Fibroblast of skin of left biceps (primary cell): ENCODE measurements at places on chromosomes 11 and 22.

- DNase-seq: no peak
Observed at GRCh38 chr11:18727479-18728236, 1.7 kb upstream of the IGSF22 start.

DNA sequence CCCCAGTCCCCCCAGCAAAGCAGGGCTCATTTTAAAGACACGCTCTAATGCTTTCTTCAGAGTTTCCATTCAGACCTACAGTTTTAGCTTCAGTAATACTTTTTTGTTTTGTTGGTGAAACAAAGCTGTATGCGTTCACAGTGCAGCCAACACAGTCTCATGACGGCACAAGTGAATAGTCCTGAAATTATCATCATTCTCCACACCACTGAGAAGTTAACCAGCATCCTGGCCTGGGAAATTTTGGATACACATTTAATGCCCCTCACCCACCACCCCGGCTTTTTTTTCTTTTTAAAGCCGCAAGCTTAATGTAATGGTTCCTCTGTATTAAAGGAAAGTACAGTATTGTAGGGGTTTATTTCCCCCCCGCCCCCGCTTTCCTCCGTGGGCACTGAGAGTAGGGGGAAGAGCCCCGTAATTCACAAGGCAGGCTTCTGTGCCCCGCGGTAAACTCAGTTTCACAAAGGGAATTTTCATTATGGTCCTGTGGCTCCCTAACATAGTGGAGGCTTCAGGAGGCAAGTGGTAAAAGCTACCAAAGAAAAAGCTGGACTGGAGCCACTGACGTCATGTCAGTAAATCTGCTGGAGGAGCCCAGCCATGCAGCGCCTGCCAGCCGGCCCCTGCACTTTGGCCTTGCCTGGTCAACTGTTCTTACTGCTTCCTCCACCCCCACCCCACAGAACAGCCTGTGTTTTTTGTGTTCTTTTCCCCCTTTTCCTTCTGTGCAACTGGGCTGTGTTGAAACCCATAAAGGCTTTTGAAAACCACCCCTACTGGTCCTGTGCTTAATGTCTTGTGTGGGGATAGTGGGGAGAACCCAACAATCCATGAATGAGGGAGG, 18.2 kb downstream of the TEAD1 start:
- DNase-seq: peak; percentile 54

DNA sequence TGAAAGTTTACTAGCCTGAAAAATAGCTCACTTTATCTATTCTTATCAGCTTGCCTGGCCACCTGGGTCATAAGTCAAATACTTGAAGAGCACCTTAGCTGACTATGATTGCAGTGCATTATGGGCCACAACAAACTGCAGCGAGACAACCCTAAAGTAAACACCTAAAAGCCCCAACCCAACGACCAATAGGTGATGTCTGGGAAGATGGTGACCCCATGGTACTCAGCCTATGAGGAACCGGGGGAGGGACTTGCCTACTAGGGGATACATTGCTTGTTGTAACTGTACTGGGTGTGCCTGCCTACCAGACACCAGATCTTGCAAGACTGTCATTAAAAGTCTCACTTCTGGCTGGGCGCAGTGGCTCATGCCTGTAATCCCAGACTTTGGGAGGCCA, 35.6 kb upstream of the APOBEC3A start:
- DNase-seq: no peak

DNA sequence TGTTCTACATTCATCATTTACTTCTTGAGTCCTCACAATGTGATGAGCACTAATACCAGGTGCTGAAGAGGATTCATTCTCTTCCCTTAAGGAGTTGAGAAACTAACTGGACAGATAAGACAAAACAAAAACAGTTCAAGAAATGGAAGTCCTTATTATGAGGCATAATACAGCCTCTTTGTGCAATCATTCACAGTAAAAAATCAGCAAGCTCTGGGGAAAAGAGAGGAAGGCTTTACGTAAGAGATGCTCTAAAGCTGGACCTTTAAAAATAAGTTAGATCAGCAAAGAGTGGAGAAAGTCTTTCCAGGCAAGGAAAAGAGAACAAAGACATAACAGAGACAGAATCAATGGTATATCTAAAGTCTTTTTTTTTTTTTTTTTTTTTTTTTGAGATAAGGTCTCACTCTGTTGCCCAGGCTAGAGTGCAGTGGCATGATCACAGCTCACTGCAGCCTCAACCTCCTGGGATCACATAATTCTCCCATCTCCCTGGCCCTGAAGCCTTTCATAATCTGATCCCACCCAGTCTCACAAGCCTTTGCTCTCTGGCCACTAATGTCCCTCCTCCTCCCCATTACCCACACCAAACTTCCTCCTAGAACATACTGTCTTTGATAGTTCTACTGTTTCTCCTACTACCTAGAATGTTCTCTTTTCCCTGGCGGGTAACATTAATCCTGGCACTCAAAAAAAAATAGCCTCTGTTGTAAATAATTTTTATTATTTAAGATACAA, 40.9 kb downstream of the MRTFA start:
- no peak for DNase-seq

- no peak for DNase-seq
Observed at GRCh38 chr11:107567739-107568335, 2.3 kb upstream of the ALKBH8 start.

DNA sequence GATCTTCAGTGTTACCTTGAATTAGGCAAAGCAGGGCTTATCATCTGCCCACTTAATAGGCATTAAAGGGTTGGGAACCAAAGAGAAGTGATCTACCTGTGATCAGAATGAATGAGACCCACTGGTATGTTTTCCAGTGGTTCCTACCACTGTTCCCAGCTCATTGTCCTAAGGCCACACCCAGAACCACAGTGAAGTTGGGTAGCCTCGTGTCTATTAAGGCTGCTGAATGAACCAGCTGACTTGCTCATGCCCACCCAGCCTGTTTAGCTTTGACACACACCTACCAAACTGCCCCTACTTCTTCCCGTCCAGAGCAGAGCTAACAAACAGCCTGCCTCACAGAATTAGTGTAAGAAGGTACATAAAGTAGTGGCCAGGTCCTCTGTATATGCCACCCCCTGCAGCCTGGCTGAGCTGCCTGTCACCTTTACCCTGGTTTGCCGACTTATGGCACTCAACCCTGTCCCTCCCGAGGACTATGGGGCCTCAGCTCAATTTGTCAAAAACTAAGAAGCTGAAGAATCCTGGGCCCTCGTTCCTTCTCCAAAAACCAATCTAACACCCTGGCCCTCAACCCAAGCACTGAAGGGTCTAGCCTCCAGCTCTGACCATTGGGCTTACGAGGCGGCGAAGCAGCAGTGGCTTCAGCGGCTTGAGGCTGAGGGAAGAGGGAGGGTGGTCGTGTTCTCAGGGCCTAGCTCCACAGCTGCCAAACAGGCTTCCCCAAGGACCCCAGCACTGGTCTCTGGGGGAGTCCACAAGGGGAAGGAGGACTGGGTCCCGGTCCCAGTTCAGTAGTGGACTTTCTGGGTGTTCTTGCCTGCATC, 9.8 kb downstream of the UCP2 start:
- DNase-seq: no peak

DNA sequence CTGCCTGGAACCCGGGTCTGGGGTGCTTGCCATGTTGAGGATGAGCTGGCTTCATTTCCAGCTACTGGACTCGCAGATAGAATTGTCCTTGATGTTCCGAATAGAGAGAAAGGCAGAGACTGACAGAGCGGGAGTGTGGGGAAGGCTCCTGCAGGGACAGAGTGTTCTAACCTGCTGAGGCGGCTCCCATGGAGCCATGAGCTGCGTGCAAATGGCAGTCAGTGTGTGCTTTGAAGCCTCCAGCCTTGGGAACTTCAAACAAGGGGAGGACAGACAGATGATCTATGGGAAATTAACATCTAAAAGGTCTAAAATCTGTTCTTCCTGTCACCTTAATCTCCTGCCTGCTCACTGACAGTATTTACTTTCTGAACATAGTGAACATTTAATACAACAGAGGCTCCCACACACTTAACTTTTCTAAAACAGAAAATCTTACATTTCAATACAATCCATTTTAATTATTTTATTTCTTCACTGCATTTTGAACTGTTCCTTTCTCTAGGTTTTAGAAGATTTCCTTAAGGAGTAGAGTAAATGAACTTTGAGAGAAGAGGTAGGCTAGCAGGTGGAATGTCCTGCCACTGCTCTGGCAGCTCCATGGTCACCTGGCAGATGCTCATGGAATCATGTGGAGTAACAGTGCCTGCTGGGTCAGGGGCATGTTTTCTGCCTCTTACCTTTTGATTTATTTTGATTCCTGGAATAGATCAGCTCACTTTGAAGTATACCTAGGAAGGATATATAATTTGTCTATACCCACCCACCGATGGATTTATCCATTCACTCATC, 481.7 kb downstream of the NTM start:
- no peak for DNase-seq

- no peak for DNase-seq
Observed at GRCh38 chr22:48952256-48953102, 875.2 kb downstream of the BRD1 start.

- no peak for DNase-seq
Observed at GRCh38 chr22:23178512-23179254, 1.6 kb upstream of the BCR start.

DNA sequence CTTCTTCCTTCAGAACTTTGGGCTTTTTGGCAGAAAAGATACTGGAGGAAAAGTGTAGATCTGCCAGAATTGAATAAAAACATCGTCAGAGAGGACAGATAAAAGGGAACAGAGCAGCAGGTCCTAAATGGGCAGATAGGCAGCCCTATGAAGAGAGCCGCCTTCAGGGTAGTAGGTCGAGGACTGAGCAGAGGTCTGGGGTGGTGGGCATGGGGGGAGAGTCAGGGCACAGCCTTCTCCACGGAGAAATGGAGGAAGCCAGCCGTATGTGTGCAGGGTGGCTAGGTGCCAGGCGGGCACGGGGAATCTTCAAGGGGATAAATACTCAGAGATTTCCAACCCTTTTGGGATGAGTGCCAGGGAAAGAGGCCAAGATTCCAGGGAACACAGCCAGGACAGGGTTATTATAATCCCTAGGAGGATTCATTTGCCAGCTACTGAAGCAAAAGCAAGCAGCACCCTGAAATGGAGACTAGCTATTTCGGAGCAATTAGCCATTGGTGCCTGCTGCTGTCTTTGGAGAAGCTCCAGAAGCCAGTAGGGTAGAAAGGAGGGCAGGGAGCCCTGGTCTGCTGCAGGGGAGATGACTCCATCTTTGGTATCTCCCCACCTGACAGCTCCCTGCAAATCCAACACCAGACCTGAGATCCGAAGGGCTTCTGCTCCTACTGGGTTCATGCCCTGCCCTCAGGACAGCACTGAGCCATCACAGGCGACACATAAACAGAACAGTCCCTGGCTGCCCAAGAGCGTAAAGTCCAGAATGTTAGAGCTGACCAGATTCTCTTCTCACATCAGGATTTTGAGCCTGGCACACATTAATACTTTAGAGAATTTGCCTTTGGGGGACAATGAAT, 174.5 kb upstream of the NTM start:
- peak; percentile 20 for DNase-seq

DNA sequence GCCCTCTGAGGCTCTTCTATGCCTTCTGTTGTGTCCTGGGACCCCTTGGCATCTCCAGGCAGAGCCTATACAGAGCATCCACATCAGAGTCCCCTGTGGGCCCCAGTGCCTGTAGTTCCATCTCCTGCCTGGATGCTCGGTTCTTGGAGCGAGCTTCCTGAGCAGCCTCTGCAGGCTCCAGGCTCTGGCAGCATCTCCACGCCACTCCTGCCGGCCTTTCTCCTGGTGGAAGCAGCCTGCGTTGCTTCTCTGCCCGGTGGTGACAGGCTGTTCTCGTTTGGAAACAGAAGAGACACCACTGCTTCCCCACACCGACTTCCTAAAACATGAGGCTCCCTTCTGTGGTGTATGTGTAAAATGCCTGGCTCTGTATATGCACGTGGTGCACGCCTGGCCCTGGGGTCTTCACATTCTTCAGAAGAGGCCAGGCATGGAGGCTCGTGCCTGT, 52.8 kb downstream of the BCR start:
- no peak for DNase-seq

- DNase-seq: no peak
Observed at GRCh38 chr22:43477966-43478365, 66.2 kb downstream of the MPPED1 start.

GRCh38 chr11:68935066-68935465, 31.4 kb downstream of the IGHMBP2 start:
- no peak for DNase-seq

- no peak for DNase-seq
Observed at GRCh38 chr11:21710809-21711208, 482.1 kb upstream of the ANO5 start.

GRCh38 chr22:17941471-17942406, 82.6 kb downstream of the MICAL3 start:
- no peak for DNase-seq

DNA sequence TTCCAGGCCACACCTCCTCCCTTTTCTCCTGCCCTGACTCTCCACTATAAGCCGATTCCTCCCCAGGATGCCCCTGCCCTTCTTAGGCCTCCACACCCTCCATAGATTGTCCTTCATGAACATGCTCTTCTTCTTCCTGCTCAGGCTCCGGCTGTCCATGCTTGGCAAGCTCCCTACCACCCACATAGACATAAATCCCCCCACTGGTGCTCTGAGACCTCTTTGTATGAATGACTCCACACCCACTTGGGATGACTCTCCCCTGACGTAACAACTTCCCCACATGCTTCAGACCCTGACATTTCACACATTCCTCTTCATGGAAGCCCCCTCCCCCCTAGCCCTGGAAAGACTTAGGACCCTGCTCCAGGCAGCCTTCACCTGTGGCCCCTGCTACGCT, 542.5 kb upstream of the LARGE1 start:
- DNase-seq: no peak

- no peak for DNase-seq
Observed at GRCh38 chr11:48054994-48055291, 74.6 kb downstream of the PTPRJ start.

GRCh38 chr11:502288-503178, 4.5 kb downstream of the RNH1 start:
- no peak for DNase-seq

GRCh38 chr11:13745165-13745564, 76.7 kb downstream of the FAR1 start:
- no peak for DNase-seq

GRCh38 chr11:119580081-119580480, 148.9 kb downstream of the NECTIN1 start:
- no peak for DNase-seq

- no peak for DNase-seq
Observed at GRCh38 chr22:47804281-47804680, 1041.8 kb downstream of the TBC1D22A start.

GRCh38 chr11:71992136-71992730, 6.5 kb upstream of the IL18BP start:
- DNase-seq: no peak

DNA sequence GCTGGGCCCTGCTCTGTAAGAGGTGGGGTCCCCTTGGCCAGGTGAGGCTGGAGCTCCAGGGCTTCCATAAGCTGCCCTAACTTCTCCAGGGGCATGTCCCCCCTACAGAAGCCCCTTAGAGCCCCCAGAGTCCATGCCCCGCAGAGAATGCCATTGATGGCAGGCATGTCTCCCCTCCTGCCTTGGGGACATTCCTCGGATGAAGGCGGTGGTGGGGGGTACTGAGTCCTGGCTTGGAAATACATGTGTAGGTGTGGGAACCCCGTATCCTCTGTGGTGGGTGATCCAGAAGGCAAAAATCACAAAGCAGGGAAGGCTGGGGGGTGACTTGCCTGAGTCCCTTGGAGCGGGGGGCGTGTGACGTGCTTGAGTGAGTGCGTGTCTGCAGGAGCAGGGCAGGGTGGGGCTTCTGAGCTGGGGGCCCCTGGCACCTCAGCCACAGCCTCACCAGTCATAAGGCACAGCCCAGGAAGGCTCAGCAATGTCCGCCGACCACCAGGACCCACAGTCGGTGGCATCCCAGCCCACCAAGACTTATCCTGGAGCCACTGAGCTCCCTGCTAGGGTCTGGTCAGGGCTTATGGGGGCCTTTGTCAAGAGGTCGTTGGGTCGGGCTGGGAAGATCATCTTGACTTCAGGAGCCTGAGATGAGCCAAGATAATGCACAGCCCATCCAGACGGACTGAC, 69.8 kb upstream of the KCNQ1OT1 start:
- no peak for DNase-seq
